ENCODE measurements at places on chromosomes 11 and 22. TPM values are rescaled to one million over a fixed set of nuclear protein-coding genes. Genes with fewer than 3 reads are reported as not detected.

- no peaks in the 10 kb centered on the region for H3K4me1 ChIP-seq
- no peaks in the 10 kb centered on the region for H3K36me3 ChIP-seq
- no peak overlapping the region for H3K4me3 ChIP-seq
- peaks cover 3% of the 10 kb centered on the region for H3K27me3 ChIP-seq
- no peak for DNase-seq
These were observed 6.1 kb upstream of the RFPL2 start for GRCh38 chr22:32211011-32211410.

GRCh38 chr22:47615051-47615450 is 852.6 kb downstream of the TBC1D22A start:
- no peaks in the 10 kb centered on the region for H3K4me1 ChIP-seq
- peaks cover 10% of the 10 kb centered on the region for H3K27me3 ChIP-seq
- no peak overlapping the region for H3K4me3 ChIP-seq
- no peaks in the 10 kb centered on the region for H3K36me3 ChIP-seq
- peak; percentile 64 for DNase-seq

DNA sequence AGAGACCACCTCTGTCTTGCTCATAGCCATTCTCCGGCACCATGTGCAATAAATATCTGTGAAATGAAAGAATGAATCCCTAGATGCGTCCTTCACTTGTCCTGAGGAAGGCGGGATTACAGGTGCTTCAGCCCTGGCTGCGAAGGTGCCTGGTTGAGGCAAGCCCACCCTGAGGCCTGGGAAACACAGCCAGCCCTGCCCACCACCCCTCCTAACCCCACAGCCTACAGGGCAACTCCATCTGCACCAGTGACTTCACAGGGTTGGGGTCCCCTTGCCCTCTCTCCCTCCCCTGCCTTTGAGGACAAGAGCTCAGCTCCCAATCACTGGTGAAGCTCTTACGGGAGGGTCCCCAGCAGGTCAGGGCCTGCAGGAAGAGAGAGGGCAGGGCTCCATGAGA is 17.5 kb upstream of the SCGB1A1 start:
- H3K4me1 ChIP-seq: peaks cover 74% of the 10 kb centered on the region
- no peaks in the 10 kb centered on the region for H3K27me3 ChIP-seq
- DNase-seq: no peak
- H3K36me3 ChIP-seq: no peaks in the 10 kb centered on the region
- peak overlapping the region; percentile 83 for H3K27ac ChIP-seq

Gene KRTAP5-11
- 7.3 TPM for total RNA-seq

Gene USH1C
- not detected for total RNA-seq

Measured in suprapubic skin (tissue), 4 donors.